ENCODE measurements at places on chromosomes 13 and 19.

GRCh38 chr19:31955061-31955460 is 390.3 kb upstream of the ZNF507 start:
- no peaks in the 10 kb centered on the region for H3K36me3 ChIP-seq
- no peaks in the 10 kb centered on the region for H3K27me3 ChIP-seq
- no peak overlapping the region for H3K27ac ChIP-seq

GRCh38 chr13:46647512-46648065 is 94.6 kb downstream of the LRCH1 start:
- H3K4me3 ChIP-seq = no peak overlapping the region
- peaks cover 30% of the 10 kb centered on the region for H3K4me1 ChIP-seq
- H3K27ac ChIP-seq = no peak overlapping the region
- DNase-seq = no peak
- H3K36me3 ChIP-seq = peaks cover 9% of the 10 kb centered on the region

- no peak for DNase-seq
- peaks cover 15% of the 10 kb centered on the region for H3K4me1 ChIP-seq
- no peak overlapping the region for H3K4me3 ChIP-seq
- no peaks in the 10 kb centered on the region for H3K27me3 ChIP-seq
These were observed 4.1 kb downstream of the CRYL1 start for GRCh38 chr13:20521364-20522115.

DNA sequence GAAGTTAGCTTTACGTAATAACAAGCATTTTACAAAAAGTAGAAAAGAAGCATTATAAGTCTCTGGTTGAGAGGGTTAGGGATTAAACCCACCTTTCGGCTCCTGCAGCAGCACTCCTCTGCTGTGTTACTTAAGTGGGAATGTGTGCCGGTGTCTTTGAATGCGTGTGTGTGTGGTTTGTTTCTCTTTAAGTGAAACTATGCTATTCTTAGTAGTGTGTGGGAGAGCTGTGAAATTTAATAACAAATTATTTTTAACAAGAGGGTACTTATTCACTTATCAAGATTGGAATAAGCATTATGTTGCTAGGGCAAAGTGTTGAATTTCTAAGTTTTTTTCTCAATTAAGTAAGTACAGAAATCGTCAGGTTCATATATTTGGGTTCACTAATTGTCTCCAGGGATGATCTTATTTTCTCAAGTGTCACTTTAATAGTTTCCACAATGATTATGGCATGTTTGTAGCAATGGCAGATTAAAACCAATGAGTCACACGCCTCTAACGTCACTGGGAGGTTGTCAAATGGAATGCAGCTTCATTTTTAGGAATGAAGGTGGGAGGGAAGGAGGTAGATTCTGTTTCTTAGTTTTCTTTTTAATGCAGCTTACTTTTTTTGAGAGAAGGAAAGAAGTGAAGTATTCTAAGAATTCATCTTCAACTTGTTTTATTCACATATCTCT is 151.3 kb downstream of the LMO7 start:
- no peaks in the 10 kb centered on the region for H3K27me3 ChIP-seq
- no peak overlapping the region for H3K4me3 ChIP-seq

Measured in activated naive CD8-positive, alpha-beta T cell treated with anti-CD3 and anti-CD28 coated beads, Interleukin-2, amount 10 ng/mL, durations not matched to agents 7 days and 5 days (primary cell).